ENCODE measurements at places on chromosomes 1 and 21. TPM values are rescaled to one million over a fixed set of nuclear protein-coding genes. Genes with fewer than 3 reads are reported as not detected.
A peak's percentile ranks its signal among the peaks of the same experiment; 100 is the strongest.

Gene KRTAP13-2
- not detected for total RNA-seq

Gene PAQR7
- total RNA-seq, result 13.4 TPM

Gene NES
- 6.0 TPM for total RNA-seq

Gene CRNN
- not detected for total RNA-seq

GRCh38 chr1:93638981-93639380 lies 42.7 kb downstream of the BCAR3 start:
- no peaks in the 10 kb centered on the region for H3K27me3 ChIP-seq
- H3K4me3 ChIP-seq, result no peak overlapping the region
- DNase-seq, result no peak
- H3K4me1 ChIP-seq, result peaks cover 37% of the 10 kb centered on the region
- no peak overlapping the region for H3K27ac ChIP-seq

DNA sequence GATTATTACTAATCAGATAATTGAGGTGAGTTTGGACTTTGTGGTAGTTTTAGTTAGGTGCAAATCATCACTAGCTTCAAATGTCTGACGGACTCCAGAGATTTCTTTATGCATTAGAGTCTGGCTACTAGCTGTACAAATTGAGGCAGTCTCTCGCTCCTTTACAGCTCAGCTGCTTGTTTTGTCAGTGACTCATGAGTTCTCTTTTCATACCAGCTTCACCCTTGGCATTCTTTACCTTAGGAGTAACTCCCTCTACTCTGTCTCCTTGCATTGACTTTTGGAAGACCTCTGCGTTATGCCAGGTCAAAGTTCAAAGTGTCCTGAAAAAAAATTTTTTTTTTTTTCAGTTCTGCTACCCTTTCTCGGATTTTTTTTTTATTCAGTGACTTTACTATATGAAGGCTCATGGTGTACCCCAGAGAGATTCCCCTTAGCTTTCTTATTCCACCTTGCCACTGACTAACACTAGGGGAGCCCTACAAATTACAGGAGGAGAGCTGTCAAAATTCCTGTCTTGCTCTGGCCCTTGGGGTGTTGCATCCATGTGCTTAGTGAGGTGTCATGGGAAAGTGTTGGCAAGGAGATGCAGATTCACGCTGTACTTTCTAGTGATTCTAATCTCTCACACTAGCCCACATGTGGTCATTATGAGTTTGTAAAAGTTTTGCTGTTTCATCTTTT lies 576.6 kb downstream of the ADGRL2 start:
- H3K27ac ChIP-seq, result peak overlapping the region; percentile 63
- H3K27me3 ChIP-seq, result no peaks in the 10 kb centered on the region
- H3K4me1 ChIP-seq, result peaks cover 27% of the 10 kb centered on the region

DNA sequence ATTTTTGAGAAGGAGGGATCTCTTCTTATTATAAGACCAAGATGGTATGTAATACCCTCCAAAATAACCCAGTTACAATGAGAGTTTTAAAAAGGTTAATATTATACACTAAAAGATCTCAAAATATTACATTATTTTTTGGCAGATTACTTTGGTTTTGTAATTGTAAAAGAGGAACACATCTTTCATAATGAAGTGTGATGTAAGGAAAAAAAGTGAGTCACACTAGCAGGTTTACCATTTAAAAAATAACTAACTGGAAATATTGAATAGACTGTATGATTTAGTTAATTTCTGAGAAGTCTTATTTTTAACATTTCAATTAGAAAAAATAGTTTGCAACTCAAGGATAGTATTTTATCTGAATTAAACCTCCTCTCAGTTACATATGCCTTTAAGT lies 1.1 kb downstream of the F5 start:
- no peak for DNase-seq
- H3K27me3 ChIP-seq, result peaks cover 51% of the 10 kb centered on the region
- no peaks in the 10 kb centered on the region for H3K36me3 ChIP-seq
- no peak overlapping the region for H3K4me3 ChIP-seq
- peaks cover 5% of the 10 kb centered on the region for H3K4me1 ChIP-seq

DNA sequence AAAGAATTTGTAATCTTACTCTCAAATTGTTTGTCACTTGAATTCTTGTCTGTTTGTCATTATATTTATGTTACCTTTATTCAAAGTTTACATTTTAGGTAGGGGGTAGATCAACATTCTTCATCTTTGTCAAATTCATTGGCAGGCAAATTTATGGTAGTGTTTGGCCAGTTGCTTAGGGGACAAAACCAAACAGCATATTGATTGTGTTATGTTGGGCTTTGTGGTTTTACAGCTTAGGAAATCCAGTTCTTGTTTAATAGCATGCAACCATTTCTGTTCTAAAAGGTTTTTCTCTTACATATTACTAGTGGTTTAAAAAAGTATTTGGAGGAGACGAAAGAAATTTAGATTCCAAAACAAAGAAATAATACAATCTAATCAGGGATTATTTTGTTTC lies 91.4 kb downstream of the HMCN1 start:
- peaks cover 39% of the 10 kb centered on the region for H3K4me1 ChIP-seq
- no peak for DNase-seq
- H3K36me3 ChIP-seq, result peaks cover 3% of the 10 kb centered on the region

GRCh38 chr1:100866041-100866900 lies 28.4 kb downstream of the EXTL2 start:
- no peaks in the 10 kb centered on the region for H3K27me3 ChIP-seq
- no peak overlapping the region for H3K4me3 ChIP-seq
- no peak for DNase-seq
- H3K27ac ChIP-seq, result no peak overlapping the region
- peaks cover 4% of the 10 kb centered on the region for H3K4me1 ChIP-seq

DNA sequence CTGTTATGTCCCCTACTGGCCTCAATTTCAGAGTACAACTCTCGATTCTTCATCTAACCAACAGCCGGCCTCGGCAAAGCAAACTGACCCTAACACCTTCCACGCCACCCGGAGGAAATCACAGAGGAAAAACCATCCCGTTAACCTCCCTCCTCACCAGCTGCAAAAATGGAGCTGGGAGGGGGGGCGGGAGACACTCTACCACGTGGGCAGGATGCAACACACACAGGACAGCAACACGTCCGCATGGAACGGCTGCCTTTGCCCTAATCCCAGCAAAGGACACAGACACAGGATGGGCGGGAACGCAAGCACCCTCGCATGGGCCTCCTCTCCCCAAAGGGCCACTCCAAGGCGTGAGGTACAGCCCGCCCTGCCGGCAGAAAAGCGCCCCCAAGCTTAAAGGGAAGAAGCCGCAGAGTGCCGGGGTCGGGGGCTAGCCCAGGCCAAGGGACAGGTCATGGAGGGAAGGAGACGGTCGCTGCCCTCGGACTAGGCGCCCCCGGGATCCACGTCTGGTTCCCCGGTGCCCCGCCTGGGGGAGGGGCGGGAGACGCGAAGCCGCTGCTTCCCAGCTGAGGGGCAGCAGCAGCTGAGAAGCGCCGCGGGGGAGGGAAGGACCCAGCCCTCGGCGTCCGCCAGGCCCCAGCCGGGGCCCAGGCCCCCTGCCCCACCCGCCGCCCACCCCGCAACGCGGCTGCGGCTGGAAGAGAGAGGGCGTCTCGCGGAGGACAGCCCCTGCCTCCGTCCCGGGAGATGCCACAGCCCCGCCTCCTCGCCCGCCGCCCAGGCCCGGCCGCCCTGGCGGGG lies 590 bp downstream of the FOXJ3 start:
- peaks cover 30% of the 10 kb centered on the region for H3K4me1 ChIP-seq
- peak overlapping the region; percentile 90 for H3K27ac ChIP-seq
- no peaks in the 10 kb centered on the region for H3K36me3 ChIP-seq
- H3K27me3 ChIP-seq, result no peaks in the 10 kb centered on the region
- H3K4me3 ChIP-seq, result peak overlapping the region; percentile 86

- H3K4me1 ChIP-seq, result peaks cover 11% of the 10 kb centered on the region
- H3K4me3 ChIP-seq, result no peak overlapping the region
- no peak for DNase-seq
- peak overlapping the region; percentile 12 for H3K27ac ChIP-seq
- H3K27me3 ChIP-seq, result no peaks in the 10 kb centered on the region
Measured at GRCh38 chr1:193264313-193265065, 78.1 kb upstream of the B3GALT2 start.

- H3K4me3 ChIP-seq, result no peak overlapping the region
- H3K27me3 ChIP-seq, result no peaks in the 10 kb centered on the region
- peaks cover 7% of the 10 kb centered on the region for H3K36me3 ChIP-seq
- peaks cover 56% of the 10 kb centered on the region for H3K4me1 ChIP-seq
Measured at GRCh38 chr1:19405195-19405760, 80.1 kb downstream of the CAPZB start.

Measured in chondrocyte (in vitro differentiated cells).